ENCODE measurements at places on chromosomes 4 and X. TPM values are rescaled to one million over a fixed set of nuclear protein-coding genes. Genes with fewer than 3 reads are reported as not detected.

Gene PHOX2B
- total RNA-seq, result not detected

Gene PWWP3B
- total RNA-seq, result 5.7 TPM

Gene XAGE2
- 0.69 TPM for total RNA-seq

Gene PNCK
- total RNA-seq, result 0.99 TPM

Gene BEX3
- total RNA-seq, result 102 TPM

Gene CPEB2
- 21.5 TPM for total RNA-seq

Gene PPEF2
- total RNA-seq, result 0.10 TPM

Gene ZNF157
- 0.49 TPM for total RNA-seq

Gene ASB9
- total RNA-seq, result 1.7 TPM

Gene GPR82
- total RNA-seq, result 0.20 TPM

Gene ADGRG2
- total RNA-seq, result 2.4 TPM

Gene AMTN
- total RNA-seq, result 0.30 TPM

Gene CXCL1
- 1.9 TPM for total RNA-seq

Gene MID2
- total RNA-seq, result 18.1 TPM

Gene KIF4A
- total RNA-seq, result 5.8 TPM

Gene RAB40AL
- total RNA-seq, result 0.59 TPM

Gene GABRG1
- under 0.01 TPM for total RNA-seq

Gene SHROOM2
- 3.1 TPM for total RNA-seq

Gene SRPK3
- total RNA-seq, result 6.7 TPM

Gene NRK
- 36.1 TPM for total RNA-seq

Gene GNRHR
- not detected for total RNA-seq

Gene TLR1
- 12.6 TPM for total RNA-seq

Gene LANCL3
- total RNA-seq, result 0.39 TPM

Gene HTR2C
- not detected for total RNA-seq
